Myocyte (in vitro differentiated cells): ENCODE measurements at places on chromosomes 1 and 21. TPM values are rescaled to one million over a fixed set of nuclear protein-coding genes. Genes with fewer than 3 reads are reported as not detected.

- DNase-seq, result no peak
Measured at GRCh38 chr1:181114574-181115367, 26.3 kb downstream of the IER5 start.

The DYNLT5 gene
- 0.26 TPM in 1 of 2 replicates, not detected in the other for total RNA-seq

- no peak for DNase-seq
Measured at GRCh38 chr1:51643362-51643761, 26.5 kb downstream of the OSBPL9 start.

DNA sequence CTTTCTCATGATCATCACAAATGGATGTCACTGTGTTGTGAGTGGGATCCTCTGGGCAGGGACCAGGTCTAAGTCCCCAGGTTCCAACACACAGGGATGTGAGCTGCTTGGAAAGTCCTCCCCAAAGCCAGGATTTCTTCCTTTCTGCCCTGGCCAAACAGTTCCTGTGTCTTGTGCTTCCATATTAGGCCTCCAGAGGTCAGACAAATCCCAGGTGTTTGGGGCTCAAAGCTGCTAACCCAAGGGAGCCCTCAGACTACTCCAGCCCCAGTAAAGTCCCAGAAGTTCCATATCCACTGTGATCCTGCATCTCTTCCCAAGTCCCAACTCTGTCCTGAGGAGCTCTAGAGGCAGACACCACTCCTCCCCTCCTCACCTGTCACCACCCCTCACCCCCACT is 27.7 kb upstream of the MAGOH start:
- DNase-seq, result peak; percentile 24

DNA sequence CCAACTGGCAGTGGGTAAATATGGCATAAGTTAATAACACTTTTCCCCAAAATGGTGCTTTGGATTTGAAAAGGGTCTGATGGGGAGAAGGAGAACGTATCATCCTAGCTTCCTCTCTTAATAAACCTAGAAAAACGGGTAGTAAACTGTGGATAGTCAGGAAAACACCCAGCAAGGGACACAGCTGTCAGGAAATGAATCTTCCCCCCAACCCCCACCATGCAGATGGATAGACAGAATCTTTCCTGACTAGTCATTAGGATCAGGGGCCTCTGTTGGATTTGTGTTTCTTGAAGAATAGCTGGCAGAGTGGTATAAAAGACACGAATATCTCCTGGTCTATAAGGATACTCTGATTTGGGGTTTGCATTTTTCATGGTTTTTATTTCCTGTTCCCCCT is 22.5 kb upstream of the LAX1 start:
- peak; percentile 77 for DNase-seq

The PHTF1 gene
- total RNA-seq, result 42.7 and 64.9 TPM in 2 replicates

- DNase-seq, result peak; percentile 24
Measured at GRCh38 chr1:227174164-227174563, 144.1 kb downstream of the CDC42BPA start.

The DPH5 gene
- 42.2 and 49.7 TPM in 2 replicates for total RNA-seq

The ZBTB8A gene
- total RNA-seq, result 2.8 and 3.7 TPM in 2 replicates

GRCh38 chr1:100622506-100622905 is 84.6 kb downstream of the GPR88 start:
- peak; percentile 91 for DNase-seq

- no peak for DNase-seq
Measured at GRCh38 chr1:37919277-37919676, 27.6 kb downstream of the INPP5B start.

DNA sequence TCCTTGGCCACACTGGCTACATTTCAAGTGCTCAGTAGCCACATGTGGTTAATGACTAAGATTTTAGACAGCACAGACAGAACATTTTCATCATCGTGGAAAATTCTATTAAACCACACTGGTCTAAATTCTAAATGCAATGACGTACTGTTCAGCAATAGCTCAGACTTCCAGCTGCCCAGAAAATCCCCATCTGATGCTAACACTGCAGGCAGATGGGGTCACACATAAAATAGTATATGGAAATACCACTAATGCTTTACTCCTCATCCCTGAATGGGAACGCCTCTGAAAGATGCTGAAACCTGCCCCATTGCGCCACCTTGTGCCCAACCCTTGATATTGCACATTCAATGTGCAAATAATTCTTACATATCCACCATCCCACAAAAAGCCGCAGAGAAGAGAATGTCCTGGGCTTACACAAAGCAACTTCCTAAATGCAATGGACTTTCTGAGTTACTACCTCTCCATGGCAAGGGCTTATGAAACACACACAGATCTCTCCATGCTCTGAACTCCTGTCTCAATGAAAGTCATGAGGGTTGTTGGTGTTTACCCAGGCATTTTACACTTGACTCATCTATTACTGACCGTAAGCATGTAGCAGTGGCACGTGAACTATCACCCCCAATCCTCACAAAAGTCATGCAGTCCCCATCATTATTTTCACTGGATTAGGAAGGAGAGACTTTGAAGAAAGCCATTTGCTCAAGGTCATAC is 20.3 kb upstream of the SLC5A9 start:
- peak; percentile 95 for DNase-seq

- peak; percentile 17 for DNase-seq
Measured at GRCh38 chr1:209542585-209542984, 40.9 kb upstream of the CAMK1G start.

The CELA2A gene
- 0.57 TPM in 1 of 2 replicates, not detected in the other for total RNA-seq

The CACNA1S gene
- 57.2 and 58.9 TPM in 2 replicates for total RNA-seq

DNA sequence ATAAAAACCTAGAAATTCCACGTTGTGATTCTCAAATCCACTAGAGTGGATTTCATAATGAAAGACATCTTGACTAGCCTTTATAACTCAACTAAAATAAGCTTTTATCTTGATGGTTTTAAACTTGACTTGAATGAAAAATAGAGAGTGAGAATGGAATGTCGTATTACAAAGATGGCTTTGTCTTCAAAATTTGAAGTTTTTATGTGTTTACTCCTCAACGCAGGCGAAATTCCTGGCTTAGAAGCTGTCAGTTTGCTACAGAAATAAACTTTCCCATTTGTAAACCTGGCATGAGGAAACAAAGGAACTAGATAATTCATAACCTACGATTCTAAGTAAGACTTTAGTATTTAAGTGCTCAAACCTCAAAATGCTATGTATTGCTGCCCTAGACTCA is 90.0 kb upstream of the KRTAP19-8 start:
- DNase-seq, result no peak

The GTF2B gene
- total RNA-seq, result 31.3 and 35.0 TPM in 2 replicates

DNA sequence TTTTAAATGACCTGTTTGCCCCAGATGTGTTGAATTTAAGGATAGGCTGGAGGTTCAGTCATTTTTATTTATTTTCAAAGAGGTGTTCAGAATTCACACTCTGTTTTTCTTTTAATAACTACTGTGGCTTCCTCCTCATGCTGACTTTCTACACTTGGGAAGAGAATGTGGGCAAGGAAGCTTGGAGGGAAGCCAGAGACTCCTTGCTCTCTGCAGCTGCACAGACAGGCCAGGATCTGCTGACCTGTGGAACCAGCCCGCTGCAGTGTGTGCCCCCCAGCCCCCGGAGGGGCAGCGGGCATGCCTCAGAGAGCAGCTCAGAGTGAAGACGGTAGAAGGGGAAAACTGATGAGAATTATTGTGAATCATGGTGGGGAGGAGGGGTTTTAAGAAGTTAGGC is 16.9 kb downstream of the MGST3 start:
- peak; percentile 57 for DNase-seq

DNA sequence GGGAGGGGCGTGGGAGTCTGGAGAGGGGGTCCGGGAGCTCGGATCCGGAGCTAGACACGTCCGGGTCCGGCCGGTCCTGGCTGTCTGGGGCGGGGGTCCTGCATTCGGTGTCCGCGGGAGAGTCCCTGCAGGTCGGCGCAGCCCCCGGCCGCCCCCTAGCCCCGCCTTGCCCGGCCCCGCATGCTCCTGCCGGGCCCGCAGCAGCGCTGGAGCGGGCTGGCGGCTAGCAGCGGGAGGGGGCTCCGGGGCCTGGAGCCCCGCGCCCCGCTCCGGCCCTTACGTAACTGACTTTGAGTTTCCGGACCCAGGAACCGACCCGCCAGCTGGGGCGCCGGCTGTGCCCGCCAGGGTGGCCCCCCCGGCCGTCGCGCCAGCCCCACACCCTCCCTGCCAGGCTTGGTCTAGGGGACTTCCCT is 26.9 kb upstream of the EPB41 start:
- no peak for DNase-seq

DNA sequence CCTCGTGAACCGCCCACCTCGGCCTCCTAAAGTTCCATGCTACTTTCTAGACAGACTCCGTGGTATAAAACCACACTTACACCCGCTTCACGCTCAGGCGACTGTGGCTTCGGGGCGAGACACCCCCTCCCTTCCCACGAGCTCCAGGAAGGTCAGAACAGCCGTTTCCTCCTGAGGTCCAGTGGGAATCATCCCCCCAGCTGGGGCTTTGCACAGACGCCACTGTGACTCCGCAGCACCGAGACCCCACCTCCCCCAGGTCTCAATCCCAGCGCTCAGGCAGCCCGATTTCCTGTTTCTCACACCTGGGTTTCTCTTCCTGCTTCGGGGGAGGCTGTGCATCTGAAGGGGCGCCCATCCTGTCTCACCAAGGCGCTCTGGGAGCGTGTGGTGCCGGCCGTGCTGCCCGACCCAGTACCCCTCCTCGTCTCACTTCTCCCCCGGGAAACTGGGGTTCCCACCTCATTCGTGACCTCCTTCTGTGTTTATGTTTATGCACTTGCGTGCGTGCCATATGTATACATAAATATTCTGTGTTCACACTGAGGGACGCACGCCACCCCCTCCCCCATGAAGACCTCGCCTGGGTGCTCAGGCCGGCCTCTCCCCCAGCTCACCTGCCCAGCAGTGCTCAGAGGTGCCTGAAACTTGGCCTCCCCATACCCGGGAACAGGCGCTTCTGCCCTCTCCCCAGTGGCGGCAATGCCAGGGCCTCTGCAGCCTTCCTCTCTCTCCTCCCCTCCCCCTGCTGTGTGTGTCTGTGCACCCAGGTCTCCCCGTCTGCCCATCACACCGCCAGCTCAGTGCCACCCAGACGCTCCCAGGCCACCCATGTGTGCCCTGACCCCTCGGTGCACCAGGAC is 14.6 kb downstream of the SLC35E2B start:
- no peak for DNase-seq

The SLC9C2 gene
- total RNA-seq, result 0.03 TPM in 1 of 2 replicates, not detected in the other

DNA sequence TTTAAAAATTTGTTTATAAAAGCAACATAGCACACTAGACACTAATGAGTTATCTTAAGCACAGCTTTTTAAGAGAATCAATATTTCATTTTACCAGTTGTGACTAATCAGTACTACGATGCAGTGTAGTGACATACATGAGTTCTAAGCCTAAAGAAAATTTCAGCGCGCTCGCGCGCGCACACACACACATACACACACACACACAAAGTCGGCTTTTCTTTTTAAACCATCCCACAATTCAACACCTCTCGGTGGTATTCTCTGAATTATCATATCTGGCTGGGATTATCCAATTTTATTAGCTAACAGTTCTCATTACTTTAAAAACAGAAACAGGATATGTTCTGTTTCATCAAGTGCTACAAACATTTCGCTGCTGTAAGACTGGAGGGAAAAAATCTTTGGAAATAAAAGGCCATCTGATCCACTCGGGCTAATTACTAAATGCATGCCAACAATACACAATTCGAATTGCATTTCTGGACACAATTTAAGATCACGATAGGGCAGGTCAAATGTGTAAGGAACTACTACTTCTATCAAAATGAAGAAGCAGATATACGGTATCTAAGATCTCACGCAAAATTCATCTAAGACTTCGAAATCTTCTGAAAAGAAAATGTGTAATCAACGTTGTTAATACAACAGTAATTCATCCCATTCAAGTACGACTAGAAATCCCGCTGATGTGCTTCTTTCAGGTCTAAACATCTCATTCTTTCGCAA is 1.2 kb downstream of the TUT4 start:
- DNase-seq, result peak; percentile 6

GRCh38 chr1:186513526-186513925 is 52.6 kb upstream of the PDC start:
- no peak for DNase-seq

DNA sequence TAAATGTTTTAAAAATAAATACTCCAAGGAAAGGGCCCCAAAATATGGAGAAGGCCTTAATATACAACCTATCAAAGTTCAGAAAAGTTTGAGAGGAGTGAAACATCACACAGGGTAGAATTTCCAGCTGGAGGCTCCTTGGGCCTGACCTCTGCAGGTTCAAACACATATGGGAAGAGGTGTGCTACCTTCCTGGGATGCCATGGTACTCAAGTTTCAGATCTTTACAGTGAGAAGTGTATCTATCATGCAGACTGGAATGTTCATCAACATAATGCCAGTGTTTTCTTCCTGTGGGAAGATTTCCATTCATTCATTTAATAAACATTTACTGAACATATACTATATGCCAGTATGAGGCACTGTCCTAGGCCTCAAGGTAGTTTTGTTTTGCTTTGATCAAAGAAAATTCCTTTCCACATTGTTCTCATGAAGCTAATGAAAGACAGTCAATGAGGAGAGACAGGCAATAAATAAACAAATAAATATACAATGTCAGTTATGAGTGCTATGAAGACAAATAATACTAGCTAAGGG is 14.6 kb upstream of the ADAR start:
- no peak for DNase-seq

DNA sequence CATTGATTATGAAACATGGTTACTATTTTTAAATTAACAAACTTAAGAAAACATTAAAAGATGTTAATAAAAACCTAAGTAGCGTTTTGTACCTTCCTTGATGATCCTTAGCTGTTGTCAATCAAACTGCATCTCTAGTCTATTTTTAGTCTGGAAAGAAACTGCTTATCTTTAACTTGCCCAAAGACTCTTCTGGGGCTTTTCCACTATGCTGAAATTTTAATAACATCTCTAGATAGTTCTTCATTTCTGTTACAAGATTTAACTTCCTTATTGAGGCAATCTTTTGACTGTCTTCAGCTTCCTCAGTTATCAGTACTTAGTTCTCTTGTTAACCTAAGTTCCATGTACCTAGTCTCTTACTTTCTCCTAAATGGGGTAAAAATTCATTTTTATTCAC is 135.9 kb upstream of the HMCN1 start:
- DNase-seq, result no peak

DNA sequence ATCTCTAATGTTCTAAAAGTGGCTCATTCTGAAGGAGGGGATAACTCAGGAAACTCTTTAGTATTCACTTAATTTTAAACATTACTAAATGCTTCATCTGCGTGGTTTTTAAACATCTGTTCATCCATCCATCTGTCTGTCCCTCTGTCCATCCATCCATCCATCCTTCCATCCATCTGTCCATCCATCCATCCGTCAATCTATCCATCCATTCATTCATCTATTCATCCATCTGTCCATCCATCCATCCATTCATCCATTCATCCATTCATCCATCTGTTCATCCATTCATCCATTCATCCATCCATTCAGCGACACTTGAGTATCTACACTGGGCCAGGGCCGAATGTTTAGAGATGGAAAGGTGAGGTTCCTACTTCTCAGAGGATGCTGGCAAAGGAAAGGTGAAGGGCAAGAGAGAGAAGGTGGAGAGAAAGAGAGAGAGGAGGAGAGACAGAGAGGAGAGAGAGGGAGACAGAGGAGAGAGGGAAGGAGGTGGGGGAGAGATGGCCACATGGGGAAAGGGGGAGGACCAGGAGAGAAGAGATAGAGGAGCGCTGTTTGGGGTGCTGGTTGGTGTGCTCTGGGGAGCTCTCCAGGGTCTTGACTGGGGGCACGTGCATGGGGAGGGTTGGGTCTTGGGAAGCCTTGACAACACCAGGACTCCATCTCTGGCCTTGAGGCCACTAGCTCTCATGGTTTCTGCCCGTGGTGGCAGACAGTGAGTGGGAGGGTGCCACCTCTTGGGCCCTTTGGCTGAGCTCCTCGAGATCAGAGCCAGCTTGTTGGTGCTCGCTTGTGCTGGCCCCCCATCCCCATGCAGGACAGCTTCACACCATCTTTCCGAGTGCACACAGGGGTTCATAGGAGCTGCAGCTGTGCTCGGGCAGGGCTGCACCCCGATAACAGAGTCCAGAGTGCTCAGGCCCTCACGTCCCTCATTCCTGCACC is 45.6 kb downstream of the ABCG1 start:
- no peak for DNase-seq
